ENCODE measurements at places on chromosomes 1 and 21.

GRCh38 chr1:205791568-205792180 lies 16.4 kb upstream of the RAB29 start:
- peak; percentile 67 for DNase-seq

- peak; percentile 59 for DNase-seq
Measured at GRCh38 chr1:33036051-33036525, 595 bp downstream of the AK2 start.

- DNase-seq: no peak
Measured at GRCh38 chr1:9202240-9202870, 32.2 kb upstream of the H6PD start.

DNA sequence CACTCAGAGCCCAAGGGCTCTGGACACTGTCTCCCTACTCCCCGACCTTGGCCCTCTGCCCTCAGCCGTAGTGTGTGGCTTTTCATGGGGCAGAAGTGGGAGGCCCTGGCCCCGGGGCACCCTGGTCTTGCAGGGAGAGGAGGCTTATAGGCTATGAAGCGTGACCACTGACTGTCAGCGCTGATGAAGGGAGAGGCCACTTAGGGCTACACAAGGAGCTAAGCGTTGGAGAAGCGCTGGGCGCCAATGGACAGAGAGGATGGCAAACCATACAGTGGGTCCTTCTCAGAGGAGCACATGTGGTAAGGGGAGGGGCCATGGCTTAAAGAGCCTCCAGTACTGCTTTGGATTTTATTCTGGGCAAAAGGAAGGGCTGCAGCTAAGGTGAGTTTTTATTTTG lies 7.9 kb downstream of the CRABP2 start:
- DNase-seq: no peak

DNA sequence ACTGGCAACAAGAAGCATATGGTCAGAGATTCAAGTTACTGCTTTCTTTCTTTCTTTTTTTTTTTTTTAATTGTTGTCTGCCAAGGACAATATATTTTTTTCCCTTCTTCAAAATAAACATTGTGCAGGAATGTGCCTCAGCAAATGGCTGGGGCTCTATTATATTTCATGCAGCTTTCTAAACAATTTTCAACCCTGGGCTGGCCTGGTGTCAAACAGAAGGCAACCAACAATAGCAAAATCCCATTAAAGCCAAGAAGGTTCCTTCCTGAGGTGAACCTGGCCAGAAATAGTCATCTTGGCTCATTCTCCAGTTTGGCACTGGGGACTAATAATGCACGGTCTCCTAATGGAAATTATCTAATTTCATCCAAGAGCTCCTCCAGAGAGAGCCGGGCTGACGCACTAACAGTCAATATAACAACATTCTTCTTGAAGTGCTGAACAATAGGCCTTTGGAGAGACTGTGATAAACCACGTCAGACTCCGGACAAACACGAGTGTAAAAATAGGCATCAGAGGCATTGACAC lies 35.7 kb upstream of the HLX start:
- no peak for DNase-seq

DNA sequence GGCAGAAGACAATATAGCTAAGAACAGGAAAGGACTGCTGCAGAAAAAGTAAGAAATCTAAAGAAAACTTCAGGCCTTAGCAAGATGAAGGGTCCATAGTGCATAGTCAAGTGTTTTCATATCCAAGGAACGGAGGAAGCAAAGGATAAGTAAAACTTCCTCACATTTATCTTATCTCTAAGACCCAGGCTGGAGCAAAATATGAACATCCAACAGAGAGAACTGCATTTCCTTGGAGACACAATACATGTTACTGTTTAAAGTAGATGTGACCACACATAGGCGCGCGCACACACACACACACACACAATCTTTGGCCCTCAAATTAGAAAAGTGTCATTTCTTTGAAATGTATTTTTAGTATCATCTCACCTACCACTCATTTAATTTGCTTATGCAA lies 66.7 kb downstream of the TTLL7 start:
- DNase-seq: no peak

- no peak for DNase-seq
Measured at GRCh38 chr1:62233926-62234450, 39.3 kb downstream of the L1TD1 start.

- peak; percentile 21 for DNase-seq
Measured at GRCh38 chr21:46210378-46211136, 18.0 kb downstream of the LSS start.

- DNase-seq: no peak
Measured at GRCh38 chr1:83692524-83693381, 306.2 kb downstream of the TTLL7 start.

GRCh38 chr1:229007701-229008100 lies 263.2 kb upstream of the RAB4A start:
- DNase-seq: no peak

Measured in NB4 (cell line).